CD4-positive, alpha-beta T cell treated with Interleukin-12 subunit alpha and Interleukin-12 subunit beta, for 1 hour (primary cell): ENCODE measurements at places on chromosomes 1 and 21.

DNA sequence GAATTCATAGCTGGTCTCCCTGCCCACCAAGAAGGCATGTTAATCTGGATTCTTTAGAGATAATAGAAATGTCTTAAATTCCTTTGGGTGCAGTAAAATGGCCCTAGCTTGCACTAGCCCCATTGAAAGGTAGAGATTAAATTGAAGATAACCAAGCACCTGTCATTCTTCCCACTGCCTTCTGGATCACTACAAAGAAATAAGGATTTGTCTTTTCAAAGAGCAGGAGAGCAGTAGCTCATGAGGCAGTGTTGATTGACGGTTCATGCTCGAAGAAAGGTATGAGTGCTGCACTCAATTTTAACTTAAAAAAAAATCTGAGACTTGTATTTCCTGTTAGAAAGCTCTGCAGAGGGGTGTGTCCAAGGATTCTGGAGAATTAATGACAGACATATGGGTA is 74.9 kb upstream of the F3 start:
- no peak for DNase-seq

DNA sequence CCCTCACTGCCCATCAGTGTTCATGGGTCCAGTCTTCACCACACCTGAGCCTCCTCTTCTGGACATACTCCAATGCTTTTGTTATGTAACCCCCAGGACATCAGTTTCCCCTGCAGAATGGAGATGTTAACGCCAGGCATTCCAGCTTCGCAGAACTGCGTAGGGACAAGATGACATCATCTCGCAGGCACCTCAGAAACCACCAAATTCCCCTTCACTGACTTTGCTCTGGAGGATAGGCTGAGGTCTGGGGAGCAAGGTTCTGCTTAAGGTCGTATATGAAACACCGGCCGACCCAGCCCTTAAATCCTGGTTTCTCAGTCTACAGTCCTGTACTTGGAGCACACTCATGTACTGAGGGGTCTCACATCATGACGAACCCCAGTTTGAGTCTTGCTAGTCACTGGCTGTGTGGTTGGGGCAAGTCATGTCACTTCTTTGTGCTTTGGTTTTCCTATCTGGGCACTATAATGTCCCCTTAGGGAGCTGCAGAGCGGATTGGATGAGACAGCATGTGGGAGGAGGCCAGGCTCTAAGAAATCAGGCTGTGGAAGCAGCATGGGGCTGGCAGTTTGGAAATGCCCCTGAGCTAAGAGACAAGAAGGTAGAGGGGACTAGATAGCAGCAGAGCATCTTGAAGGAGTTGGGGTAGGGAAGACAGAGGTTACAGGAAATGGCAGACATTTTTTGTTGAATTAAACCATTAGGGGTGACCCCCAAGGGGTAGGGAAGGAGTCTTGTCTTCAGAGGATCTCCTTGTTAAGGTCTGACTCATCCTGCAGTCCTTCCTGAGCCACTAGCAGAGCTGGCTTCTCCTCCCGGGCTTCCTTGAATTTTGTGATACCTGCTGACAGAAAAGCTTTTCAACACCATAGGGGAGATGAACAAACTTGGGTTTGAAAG is 138.3 kb downstream of the FOXD2 start:
- DNase-seq = no peak

GRCh38 chr1:8104278-8105236 is 78.4 kb upstream of the ERRFI1 start:
- no peak for DNase-seq

DNA sequence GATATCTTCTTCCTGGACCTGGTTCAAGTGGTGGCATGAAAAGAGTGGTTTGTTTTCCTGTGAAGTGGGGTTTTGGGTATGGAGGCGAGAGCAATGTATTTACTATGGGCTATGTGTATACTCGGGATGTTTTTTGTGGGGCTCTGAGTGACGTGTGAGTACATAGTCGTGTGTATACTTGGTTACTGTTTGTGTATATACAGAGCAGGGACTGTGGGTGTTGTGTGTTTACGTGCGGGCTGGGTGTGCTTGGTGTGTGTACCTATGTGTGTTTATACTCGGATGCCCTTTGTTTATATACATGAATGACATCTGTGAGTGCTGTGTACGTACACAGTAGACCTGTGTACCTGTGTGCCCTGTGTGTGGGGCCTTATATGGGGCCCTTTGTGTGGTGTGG is 50.0 kb downstream of the YARS1 start:
- DNase-seq = no peak

- DNase-seq = no peak
Observed at GRCh38 chr1:203264052-203264501, 34.6 kb upstream of the CHIT1 start.

- peak; percentile 44 for DNase-seq
Observed at GRCh38 chr1:8409106-8409505, 91.2 kb downstream of the SLC45A1 start.

- DNase-seq = no peak
Observed at GRCh38 chr21:19010251-19010650, 606.7 kb upstream of the TMPRSS15 start.

- DNase-seq = peak; percentile 70
Observed at GRCh38 chr1:53393325-53393792, 65.5 kb upstream of the LRP8 start.

- DNase-seq = no peak
Observed at GRCh38 chr1:196607981-196608380, 259 bp downstream of the KCNT2 start.

GRCh38 chr1:60888126-60888525 is 194.2 kb upstream of the NFIA start:
- DNase-seq = no peak

GRCh38 chr1:147156642-147157041 is 15.6 kb downstream of the PRKAB2 start:
- no peak for DNase-seq

DNA sequence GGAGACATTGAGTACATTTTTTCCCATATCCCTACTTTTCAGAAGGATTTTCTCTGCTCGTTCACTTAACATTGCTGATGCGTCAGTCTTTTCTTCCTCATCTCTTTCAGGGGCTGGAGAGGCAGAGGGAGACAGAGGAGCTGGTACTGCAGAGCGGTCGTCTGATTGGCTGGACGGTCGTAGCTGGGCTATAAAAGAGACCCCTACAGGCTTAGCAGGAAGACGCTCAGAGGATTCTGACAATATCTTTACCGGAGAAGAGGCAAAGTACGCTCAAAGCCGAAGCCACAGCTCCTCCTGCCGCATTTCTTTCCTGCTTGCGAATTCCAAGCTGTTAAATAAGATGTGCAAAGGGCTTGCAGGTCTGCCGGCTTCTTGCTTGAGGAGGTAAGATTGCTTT is at the start of gene RGS4:
TSS of gene RGS4 (plus strand) at position 220 of the 400 bp plus-strand sequence. CDS start at position 344, 124 bp downstream.
- no peak for DNase-seq

DNA sequence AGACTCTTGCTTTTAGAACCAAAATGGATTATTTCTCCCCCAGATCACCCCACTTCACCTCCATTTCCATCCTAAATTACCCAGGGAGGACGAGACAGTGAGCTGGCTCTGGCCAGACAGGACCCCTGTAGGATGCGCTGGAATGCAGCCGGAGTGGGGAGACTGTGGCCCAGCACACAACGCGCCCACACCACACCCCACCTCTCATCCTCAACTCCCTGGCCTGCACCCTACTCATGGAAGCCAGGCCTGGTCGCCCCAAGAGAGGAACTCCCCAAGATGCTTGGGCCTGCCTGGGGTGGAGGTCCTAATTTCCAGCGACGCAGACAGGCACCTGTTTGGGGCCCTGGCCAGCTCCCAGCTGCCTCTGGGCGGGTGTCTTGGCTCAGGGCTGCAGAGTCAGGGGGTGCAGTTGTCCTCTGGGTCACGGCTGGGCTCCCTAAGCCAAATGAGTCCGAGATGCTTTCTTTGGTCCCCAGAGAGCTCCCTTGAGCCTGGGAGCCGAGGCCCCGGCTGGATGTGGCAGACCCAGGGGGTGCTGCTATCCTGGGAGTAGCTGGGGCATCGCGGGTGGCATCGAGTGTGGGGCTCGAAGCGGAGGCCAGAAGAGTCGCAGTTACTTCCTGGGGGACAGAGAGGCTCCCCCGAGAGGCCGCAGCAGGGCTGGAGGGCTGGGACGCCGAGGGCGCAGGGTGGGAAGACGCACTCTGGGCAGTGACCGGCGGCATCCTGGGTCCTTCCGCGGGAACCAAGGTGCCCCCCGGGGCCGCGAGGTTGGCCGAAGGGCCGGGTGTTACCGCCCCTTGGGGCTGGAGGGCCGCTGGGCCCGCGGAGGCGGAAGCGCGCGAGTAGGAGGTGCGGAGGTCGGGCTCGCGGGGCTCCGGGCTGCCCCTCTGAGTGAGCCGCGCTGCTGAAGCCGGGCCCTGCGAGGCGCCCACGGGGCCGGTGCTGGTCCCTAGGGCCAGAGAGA is 10.4 kb downstream of the CLEC20A start:
- DNase-seq = no peak

GRCh38 chr1:188365874-188366273 is 1537.1 kb downstream of the PLA2G4A start:
- no peak for DNase-seq

DNA sequence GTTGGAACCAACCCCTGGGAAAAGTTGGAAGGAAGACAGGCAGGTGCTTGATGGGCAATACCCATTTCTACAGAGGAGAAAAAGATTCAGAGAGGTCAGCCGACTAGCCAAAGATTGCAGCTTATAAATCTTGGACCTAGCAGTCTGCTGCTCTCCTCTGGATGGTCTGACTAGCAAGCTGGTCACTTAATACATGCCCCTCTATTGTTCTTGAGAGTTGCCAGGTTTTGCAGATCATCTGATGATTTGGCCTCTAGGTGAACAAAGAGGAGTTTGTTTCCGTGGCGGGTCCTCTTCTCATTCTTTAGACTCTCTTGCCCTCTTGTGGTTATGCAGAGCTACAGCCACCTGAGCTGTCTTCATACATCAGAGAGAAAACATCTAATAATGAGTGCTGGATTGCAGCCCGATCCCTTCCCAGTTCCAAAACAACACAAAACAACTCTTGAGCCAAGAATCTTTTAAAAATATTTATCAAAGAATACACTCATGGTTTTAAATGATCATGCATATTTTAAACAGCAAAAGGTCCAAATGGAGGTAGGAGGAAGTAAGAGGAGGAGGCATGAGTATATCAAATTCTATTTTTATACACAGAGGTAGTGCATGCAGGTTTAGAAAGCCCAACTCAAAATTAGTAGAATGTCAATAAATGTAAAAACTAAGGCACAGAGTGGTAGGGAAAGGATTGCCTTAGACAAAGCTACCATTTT is 115.7 kb downstream of the SLC30A10 start:
- no peak for DNase-seq

GRCh38 chr1:24657781-24658180 is 14.7 kb downstream of the SRRM1 start:
- DNase-seq = no peak

DNA sequence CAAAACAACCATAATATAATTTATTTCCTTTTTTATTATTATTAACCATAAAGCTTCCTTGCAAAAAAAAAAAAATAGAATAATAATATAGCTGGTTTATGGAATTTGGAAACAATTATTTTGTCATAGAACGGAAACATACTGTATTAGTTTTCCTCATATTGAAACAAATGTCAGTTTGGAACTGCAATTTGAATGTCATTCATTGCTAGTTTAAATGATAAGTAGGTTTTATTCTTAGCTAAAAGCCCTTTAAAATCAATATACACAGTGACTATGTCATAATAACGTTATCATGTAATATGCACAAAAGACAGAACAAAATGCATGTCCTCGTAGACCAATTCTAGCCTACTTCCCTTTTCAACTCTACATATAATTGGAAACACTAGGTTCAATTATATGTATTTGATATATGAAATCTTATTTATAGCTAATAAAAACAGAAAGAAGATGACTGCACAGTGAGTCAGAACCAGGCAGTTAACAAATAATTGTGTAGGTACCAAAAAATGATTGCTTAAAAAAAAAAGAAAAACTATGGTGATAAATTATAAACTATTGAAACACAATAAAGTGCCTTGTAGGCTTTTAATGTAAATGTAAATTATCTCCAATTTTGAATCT is 85.2 kb upstream of the EXO1 start:
- no peak for DNase-seq
